CD14-positive monocyte (primary cell): ENCODE measurements at places on chromosomes 2 and 18.

- no peak for DNase-seq
These were observed 75.9 kb downstream of the ITGB1BP1 start for GRCh38 chr2:9347411-9347881.

GRCh38 chr2:6080932-6081753, 389.0 kb downstream of the SOX11 start:
- DNase-seq: no peak

DNA sequence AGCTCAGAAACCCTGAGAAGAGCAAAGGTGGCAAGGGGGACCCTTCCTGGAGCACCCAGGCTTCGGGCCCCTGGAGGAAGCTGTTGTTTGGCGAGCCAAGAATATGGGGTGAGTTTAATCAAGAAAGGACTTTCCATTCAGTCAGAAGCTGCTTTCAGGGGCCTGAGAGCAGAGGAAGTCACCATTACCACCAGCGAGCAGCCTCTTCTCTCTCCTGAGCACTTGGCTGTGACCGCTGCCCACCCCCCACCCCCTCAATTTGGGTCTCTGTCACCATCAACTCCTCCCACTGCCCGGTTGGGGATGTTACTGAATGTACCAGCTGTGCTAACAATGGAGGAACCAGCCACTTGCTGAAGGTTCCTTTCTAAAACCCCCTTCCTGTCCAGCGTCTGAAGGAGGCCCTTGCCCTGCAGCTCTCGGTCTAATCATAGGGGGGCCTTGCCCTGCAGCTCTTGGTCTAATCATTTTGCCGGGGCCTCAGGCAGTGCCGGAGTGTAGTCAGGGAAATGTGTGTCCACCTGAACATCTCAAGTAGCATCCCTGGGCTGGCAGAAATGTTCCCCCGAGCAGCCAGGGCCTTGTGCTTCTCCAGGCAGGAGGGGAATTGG, 943 bp downstream of the INPP5D start:
- peak; percentile 48 for DNase-seq

GRCh38 chr18:62637807-62638687, 77.3 kb upstream of the PHLPP1 start:
- peak; percentile 34 for DNase-seq

- no peak for DNase-seq
These were observed 44.0 kb downstream of the ITGB6 start for GRCh38 chr2:160156100-160156499.

DNA sequence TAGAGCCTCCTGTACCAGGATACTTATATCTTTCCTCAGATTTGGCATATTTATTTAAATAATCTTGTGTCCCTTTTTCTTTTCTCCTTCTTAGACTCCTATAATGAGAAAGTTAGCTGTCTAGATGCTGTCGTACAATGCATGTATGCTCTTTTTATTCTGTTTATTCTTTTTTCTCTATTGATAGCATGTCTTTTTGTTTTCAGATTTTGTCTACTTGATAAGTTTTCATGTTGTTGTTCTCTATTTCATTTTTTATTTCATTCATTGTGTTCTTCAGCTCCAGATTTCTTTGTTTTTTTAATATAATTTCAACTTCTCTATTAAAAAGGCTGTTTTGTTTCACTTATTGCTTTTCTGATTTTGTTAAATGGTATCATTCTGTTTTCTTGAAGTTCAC, 674.3 kb upstream of the POU3F3 start:
- no peak for DNase-seq

DNA sequence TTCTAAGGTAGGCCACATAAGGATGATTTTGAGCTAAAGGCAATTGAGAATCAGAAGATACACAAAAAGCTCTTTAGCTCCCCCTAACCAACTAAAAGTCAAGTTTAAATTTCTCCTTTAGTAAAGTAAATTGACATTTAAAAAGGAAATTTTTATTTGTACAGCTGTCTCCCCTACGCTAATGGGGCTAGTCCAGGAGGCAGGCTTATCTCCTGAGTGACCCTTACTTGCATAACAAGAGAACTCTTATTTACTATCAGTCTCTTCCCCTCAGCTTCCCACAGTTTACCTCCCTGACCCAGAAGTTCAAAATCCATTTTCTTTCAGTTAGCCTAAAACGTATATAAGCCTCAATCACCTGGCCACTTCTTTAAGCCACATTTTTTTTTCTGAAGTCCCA, 1002.8 kb upstream of the NRXN1 start:
- no peak for DNase-seq

GRCh38 chr18:31736630-31737029, 24.1 kb downstream of the SLC25A52 start:
- peak; percentile 35 for DNase-seq

DNA sequence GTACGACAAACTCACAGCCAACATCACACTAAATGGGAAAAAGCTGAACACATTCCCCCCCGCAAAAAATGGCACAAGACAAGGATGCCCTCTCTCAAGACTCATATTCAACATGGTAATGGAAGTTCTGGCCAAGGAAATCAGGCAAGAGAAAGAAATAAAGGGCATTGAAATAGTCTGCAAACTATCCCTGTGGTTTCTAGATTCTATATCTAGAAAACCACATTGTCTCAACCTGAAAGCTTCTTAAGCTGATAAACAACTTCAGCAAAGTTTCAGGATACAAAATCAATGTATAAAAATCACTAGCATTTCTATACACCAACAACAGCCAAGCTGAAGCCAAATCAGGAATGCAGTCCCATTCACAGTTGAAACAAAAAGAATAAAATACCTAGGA, 294.6 kb upstream of the CYP26B1 start:
- no peak for DNase-seq

DNA sequence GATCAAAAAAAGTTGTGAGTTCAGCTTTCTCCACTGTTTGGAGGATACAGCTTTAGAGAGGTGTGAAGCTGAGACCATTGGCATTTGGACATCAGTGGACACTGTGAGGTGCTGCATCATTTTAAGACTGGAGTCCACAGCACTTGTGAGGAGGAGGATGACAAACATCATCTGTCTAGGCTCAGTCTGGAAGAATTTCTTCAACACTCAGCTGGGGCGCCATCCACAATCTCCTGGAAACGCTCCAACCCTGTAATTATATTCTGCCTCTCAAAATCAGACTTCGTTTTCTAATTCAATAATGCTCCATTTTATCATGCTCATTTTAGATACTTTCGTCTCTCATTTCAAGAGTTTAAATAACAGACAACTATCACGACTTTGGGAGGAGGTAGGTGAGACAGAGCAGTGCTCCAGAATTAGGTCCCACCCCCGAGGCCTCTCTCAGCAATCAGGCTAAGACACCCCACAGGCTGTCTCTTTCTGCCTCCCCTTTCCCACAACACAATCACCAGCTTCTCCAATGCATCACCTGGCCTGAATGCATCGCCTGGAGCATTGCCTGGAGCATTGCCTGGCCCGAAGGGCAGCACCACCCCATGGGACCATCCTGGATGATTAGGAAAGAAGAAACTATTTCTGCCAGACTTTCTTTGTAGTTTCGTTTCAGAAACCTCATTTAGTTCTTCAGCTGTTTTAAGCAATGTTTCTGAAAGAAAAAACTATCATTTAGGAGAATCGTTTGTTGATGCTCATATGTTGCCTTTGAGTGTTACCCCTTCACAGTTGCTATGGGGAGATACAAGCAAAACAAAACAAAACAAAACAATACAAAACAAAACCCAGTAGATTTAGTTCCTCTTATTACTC, 37.0 kb upstream of the DPP10 start:
- no peak for DNase-seq

DNA sequence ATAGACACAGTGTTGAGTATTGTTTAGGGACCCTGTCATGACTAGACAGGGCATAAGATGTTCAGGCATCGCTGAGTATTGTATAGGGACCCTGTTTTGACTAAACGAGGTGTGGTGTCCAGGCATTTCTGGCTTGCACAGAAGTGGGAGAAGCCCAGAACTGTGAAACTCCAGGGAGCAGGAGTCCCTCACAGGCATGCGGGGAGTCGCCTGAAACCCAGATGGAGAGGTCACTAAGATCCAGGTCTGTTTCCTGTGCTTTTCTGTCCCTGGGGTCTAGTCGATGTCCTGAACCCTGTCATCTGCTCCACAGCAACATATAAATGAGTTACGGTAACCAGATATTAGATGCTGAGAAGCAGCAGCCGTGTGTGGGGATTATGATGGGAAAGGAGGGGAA, 469.0 kb upstream of the SALL3 start:
- no peak for DNase-seq

DNA sequence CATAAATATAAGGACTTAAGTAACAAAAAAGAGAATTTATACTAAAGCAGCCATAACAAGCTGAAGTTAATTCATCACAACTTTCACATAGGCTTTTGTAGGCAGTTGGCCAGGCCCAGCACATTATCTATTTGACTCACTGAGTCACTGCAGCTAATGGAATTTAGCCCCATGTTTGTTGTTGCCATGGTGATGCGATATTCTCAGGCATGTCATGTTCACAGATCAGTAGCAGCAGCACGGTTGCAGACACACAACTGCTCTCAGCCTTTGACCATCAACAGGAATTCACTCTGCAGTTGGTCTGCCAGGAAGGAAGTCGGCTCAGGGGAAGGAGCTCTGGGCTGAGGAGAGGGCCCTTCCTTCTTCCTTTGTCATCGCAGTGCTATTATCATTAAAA, 639.8 kb downstream of the TMEM182 start:
- DNase-seq: no peak

DNA sequence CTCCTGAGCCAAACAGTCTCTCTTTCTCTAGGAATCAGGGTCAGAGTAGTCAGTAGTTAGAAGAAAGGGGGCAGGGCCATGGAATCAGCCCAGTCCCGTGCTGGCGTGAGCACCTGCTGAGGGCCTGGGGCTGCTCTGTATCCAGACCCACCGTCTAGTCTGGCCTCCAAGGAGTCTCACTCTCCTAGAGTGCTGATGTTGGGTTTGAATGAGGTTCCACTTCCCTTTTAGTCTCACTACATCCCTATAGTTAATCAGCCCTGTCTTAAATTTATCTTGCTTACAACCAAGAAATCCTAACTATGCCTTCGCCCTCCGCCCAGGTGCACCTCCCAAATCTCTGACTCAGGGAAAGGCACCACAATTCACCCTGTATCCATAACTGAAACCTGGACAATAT, 13.4 kb upstream of the KCTD1 start:
- no peak for DNase-seq

DNA sequence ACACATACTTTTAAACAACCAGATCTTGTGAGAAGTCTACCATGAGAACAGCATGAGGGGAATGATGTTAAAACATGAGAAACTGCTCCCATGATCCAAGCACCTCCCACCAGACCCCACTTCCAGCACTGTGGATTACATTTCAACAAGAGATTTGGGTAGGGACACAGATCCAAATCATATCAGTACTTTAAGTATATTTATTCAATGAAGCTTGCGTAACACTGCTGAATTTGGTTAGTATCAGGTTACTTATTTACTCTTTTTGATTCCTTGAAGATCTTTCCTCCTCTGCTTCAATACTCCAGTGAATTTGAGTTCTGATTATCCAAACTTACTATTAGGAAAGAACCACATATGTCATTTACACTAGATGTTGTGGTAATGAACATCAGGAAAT, 418.6 kb downstream of the PIK3C3 start:
- no peak for DNase-seq

GRCh38 chr2:157815421-157815820, 60.7 kb downstream of the ACVR1 start:
- no peak for DNase-seq

GRCh38 chr2:226699321-226699720, 100.3 kb downstream of the IRS1 start:
- no peak for DNase-seq

- no peak for DNase-seq
These were observed 99.2 kb upstream of the FOSL2 start for GRCh38 chr2:28293416-28293815.

DNA sequence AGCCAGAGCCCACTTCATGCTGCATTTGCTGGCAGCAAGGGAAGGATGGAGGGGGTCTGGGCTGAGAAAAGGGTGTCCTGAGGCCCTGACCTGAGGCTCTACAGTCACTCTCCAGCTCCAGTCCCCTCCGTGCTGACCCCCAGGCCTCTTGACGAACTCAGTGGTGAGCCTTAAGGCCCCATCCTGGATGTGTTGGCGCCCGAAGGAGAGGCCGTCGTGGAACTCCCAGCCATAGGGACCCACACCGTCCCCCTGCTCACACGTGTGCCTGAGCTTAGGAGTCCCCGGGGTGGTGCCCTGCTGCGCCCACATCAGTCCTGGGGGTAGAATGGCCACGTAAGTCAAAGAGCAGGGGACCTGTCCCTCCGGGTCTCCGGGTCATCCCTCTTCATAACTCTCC, 776 bp downstream of the MOGS start:
- no peak for DNase-seq

DNA sequence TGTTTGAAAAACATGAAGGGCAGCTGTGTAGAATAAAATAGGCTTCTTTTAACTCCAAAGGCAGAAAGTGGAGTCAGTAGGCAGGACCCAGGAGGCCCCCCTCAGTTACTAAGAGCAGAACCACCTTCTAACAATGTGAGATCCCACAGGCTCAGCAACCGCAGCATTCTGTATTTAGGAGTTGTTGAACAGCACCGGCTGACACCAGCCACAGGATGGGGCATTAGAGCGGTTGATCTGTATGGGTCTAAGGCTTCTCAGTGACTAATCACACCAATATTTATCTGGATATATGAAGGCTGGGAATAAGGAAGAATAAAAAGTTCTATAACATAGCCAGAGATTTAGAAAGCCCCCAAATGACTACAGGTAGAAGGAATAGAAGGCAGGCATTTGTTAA, 51.7 kb downstream of the MYO5B start:
- DNase-seq: no peak

DNA sequence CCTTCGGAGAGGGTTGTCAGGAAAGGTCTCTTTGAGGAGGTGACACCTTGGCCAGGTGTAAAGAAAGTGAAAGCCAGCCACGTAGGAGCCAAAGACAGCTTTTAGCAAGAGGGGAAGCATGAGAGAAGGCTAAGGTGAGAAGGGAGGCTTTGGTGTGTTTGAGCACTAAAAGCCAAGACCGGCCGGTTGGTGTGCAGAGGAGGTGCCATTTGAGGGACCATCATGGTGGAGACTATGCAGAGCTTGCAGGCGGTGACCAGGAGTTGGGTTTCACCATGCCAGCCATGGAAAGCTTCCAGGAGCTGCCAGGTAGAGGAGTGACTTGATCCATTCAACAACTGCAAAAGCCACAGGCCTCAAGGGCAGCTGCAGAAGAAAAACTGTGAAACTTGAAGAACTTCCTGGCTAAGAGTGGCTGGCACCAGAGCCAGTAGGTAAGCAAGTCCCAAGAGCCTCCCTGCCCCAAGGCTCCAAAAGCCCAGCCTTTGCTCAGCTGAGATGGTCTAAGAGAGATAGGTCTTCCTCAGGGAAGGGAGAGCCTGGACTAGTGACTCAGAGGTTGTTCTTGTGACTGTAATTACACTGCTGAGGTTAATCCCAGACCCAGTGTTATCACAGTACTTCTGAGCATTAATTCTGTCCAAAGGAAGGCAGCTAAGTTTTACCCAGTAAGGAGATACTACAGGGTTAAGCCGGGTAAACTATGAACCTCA, 319.0 kb downstream of the BCL11A start:
- no peak for DNase-seq

DNA sequence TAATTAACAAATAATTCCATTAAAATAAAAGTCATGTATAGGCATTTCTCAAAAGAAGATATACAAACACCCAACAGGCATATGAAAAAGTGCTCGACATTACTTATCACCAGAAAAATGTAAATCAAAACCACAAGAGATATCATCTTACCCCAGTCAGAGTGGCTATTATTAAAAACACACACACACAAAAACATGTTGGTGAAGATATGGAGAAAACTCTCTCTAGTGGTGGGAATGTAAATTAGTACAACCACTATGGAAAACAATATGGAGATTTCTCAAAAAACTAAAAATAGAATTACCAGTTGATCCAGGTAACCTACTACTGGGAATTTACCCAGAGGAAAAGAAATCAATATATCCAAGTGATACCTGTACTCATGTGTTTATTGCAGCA, 966.3 kb upstream of the POU3F3 start:
- DNase-seq: no peak
